Activated CD4-positive, alpha-beta T cell treated with anti-CD3 and anti-CD28 coated beads, Interleukin-2, amount 50 U/mL, for 16 hours (primary cell): ENCODE measurements at places on chromosomes 13 and 19.

- DNase-seq, result no peak
These were observed 163.5 kb upstream of the TUBA3C start for GRCh38 chr13:19345158-19345557.

DNA sequence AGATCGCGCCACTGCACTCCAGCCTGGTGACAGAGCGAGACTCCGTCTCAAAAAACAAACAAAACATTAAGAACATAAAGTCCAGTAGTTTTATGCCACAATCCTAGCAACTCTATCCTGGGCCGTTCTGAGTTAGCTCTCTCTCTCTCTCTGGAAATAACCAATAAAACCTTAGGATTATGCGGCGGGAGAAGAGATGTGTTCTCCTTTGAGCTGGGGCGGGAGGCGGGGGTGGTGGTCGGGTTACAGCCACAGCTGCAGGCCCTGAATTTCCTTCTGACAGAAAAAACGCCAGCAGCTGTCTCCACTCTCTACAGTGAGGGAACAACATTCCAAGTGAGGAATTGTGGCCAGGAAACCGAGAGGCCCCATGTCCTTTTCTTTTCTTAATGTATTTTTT lies 9.1 kb upstream of the PNMA8A start:
- DNase-seq, result no peak

DNA sequence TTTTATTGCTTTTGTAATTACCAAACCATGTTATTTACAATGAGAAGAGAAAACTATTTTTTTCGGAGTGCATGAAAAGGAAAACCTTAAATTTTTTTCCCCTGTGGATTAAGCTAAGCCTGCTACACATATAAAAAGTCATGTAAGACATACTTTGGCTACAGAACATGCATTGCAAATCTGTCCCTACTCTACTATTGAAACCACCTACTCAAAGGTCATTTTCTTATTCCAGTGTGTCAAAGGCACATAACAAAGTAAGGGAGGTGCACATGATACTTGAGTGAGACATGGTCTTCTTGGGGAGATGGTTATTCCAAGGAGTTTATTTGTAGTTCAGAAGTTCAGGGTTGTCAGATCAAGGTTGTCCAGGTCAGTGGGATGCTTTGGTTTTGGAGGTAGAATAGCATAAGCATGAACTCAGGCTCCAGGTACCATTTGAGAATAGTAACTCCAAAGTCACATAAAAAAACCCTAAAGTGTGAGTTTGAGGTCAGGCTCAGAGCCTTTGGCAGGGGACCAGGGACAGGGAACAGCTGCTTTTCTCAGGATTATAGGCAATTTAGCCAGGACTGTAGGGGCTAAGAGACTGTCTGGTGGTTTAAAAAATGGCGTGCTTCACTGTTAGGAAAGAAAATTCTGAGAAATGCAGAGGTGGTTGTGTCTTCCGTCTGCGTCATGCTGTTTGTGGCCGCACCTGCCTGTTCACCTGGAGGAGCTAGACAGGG lies 15.4 kb downstream of the FARP1 start:
- DNase-seq, result no peak

DNA sequence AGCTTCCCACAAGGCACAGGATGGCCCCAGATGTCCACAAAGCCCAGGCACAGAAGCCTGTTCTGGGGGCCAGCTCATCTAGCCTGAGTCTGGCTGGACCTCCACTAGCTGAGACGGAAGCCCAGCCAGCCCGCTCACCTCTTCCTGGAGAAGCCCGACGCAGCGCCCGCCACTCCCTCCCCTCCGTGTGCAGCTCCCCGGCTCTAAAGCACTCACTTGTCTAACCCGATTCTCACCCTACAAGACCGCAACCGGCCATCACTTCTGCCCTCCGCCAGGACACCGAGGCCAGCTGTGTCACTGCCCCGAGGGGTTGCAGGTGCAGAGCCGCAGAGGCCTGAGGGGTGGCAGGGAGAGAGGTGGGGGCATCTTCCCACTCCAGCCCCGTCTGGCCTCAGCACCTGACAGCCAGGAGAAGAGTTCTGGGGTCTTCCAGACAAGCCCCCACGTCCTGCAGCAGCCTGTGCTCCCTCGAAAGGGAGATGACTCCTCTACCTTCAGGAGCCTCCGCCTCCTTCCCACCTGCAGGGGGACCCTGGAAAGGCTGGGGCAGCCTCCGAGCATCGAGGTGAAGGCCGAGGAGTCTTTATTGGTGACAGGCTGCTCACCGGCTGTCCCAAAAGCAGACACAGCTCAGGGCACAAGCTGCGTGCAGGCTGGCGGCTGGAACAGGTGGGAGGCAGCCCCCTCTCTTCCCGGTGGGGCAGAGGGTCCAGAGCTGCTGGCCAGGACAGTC lies 5.9 kb upstream of the DIRAS1 start:
- DNase-seq, result no peak

DNA sequence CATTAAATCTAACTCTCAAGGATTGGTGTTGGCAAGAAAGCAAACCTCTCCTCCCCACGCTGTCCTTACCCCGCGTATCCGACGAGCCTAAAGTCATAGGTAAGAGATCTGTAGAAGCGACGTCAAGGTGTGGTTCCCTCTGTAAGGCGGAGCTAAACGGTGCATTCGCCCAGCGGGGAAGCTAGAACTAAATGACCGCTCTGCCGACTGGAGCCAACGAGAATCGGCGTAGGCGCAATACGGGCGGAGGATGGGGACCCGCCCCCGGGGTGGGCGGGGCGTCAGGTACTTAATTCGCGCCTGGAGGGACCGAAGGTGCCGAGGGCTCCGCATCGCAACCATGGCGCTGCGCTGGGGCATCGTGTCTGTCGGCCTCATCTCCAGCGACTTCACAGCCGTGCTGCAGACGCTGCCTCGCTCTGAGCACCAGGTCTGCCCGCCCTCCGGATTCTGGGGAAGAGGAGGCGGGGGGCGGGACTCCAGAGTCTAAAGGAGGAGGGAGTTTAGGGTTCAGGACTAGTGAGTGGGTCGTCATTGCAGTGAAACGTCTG lies at the start of gene DHDH:
TSS of gene DHDH (plus strand) at position 318 of the 551 bp plus-strand sequence. CDS start at position 341, 23 bp downstream.
- DNase-seq, result peak; percentile 79

DNA sequence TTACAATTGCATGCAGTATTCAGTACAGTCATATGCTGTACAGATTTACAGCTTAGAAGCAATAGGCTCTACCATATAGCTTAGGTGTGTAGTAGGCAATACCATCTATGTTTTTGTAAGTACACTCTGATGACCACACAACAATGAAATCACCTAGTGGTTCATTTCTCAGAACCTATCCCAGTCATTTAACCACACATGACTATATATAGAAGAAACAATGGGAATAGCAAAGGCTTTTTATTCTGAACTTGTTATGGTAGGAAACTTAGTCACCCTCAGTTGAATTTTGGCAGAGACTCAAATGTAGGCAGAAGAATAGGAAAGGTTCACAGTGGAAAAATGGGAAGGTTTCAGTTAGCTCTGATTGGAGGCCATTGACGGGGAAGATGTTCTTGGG lies 1075.1 kb upstream of the MIR17HG start:
- DNase-seq, result no peak

DNA sequence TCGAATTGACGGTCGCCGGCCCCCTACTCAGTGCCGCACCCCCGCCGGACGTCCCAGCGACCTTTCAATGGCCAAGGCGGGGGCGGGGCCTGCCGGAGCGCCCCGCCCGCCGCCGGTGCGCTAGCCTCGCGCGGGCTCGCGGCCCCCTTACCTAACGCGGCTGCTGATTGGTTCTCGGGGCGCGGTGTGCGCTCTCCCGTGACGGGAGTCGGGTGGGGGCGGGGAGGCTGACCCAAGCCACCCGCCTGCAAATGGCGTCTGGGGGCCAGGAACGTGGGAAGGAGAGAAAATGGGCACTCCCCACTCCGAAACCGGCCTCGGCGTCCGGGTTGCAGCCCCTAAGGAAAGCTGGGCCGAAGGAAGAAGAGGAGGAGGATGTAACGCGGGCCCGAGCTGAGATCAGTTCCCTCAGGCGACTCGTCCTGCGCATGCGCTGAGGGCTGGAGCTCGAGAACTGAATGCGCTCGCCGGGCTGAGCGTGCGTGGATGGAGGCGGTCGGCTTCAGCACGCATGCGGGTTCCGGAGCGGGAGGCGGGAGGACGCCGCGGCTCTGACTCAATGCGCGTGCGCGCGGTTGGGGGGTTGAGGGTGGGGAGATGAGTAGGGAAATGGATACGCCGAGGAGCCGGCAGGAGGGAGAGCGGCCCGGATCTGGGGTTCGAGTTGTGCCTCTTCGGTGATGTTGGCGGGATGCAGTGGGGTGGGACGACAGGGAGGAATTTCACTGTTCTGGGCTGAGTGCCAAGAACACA lies at the start of gene SMG9:
TSS of gene SMG9 (minus strand) at position 460 of the 753 bp plus-strand sequence. CDS start 4,221 bp downstream, outside the sequence.
- DNase-seq, result peak; percentile 99

DNA sequence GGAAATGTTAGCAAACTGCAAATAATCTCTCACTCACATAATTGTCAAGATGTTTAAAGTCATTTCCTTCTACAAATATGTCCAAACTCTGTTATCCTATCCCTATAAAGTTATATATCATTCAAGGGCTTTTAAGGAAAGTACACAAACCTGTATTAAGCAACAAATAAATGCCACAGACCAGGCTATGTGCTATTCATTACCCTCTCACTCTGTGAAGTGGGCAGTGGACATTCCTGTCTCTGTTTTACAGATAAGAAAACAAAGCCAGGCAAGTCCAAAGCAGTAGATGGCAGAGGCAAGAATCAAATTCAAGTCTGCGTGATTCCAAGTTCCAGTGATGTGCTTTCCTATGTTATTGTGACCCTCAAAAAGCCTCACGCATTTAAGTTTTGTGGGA lies 140.6 kb downstream of the LHFPL6 start:
- DNase-seq, result no peak

DNA sequence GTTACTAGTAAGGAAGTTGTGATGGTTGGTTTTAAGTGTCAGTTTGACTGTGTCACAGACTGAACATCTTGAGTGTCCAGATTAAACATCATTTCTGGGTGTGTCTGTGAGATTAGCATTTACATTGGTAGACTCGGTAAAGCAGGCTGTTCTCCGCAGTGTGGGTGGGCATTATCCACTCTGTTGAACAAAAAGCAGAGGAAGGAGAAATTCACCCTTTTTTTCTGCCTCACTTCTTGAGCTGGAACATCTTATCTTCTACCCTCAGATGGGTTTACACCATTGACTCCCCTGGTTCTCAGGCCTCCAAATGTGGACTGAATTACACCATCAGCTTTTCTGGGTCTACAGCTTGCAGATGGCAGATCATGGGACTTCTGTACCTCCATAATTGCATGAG lies 63.7 kb upstream of the ZDHHC20 start:
- no peak for DNase-seq

- DNase-seq, result no peak
These were observed 20.3 kb upstream of the EPHX3 start for GRCh38 chr19:15252398-15253018.

DNA sequence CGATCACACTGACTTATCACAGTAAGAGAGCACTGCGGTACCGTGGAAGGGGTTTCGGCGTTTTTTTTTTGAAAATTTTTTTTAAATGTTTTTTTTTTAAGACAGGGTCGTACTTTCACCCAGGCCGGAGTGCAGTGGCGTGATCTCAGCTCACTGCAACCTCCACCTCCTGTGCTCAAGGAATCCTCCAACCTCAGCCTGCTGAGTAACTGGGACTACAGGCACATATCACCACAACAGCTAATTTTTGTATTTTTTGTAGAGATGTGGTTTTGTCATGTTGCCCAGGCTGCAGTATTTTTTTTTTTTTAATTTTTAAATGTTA lies 19.0 kb downstream of the LTBP4 start:
- DNase-seq, result no peak

DNA sequence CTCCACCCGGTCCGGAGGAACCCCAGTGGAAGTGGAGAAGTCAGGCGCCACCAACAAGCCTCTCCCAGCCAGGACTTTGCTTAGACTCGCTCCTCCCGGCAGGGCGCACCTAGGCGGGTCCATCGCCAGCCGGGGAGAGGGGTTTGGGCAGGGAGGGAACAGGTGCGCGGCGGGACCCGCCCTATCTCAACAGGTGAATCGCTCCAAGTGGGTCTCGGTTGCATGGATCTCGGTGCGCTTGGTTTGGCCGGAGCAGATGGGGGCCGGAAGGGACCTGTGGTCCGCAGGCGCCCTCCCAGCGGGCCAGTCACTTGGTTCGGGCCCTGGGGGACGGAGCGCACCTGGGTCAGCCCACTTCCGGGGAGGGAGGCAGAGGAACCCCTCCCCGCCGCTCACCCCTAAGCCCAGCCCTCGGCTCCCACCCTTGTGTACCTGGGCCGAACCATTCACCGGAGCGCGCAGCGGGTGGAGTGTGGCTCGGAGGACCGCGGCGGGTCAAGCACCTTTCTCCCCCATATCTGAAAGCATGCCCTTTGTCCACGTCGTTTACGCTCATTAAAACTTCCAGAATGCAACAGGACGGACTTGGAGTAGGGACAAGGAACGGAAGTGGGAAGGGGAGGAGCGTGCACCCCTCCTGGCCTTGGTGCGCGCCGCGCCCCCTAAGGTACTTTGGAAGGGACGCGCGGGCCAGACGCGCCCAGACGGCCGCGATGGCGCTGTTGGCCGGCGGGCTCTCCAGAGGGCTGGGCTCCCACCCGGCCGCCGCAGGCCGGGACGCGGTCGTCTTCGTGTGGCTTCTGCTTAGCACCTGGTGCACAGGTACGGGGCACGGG lies at the start of gene LSR:
TSS of gene LSR (plus strand) at position 693 of the 836 bp plus-strand sequence. CDS start at position 714, 21 bp downstream.
- DNase-seq, result no peak

DNA sequence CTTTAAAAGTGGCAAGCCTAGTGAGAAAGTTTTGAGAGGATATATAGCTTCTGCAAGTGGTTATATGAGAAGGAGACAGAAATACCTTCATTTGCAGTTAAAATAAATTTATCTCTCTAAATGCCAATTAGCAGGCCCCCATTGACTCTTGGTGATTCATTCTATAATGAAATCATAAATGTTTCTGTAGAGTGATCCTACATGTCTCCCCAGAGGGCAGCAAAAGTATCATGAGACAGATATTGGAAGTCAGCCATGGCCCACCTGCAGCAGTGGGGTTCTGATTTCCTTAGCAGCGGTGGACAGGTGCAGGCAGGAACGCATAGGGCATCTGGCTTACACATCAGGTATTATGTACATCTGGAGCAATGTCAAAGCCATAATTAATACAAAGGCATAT lies 385.4 kb upstream of the SLC10A2 start:
- DNase-seq, result no peak

GRCh38 chr19:31214086-31214485 lies 135.2 kb downstream of the TSHZ3 start:
- DNase-seq, result peak; percentile 97

GRCh38 chr13:78402708-78403400 lies 200.5 kb downstream of the POU4F1 start:
- DNase-seq, result no peak

DNA sequence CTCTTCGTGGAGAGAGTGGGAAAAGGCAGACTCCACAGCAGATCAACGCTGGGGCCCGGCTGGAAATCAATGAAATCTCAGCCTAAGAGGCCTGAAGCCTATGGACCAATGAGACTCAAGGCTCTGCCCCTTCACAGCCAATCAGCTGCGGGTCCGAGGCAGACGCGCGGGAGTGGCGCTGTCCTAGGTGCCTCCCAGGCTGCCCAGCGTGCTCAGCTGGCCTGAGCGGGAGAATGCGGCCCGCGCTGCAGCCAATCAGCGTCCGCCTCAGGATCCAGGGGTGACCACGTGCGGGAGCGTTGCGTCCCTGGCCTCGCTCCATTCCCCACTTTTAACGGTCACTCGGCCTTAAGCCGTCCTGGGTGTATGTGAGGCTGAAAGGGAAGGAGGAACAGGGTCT lies at the start of gene ZBTB32:
TSS of gene ZBTB32 (plus strand) at position 341 of the 400 bp plus-strand sequence. CDS start 10,069 bp downstream, outside the sequence.
- peak; percentile 23 for DNase-seq
